NCI-H774 (cell line): ENCODE measurements at places on chromosomes 4 and X.

GRCh38 chrX:21375708-21376009, 1.4 kb downstream of the CNKSR2 start:
- no peak for DNase-seq

GRCh38 chr4:171484681-171485080, 328.5 kb upstream of the GALNTL6 start:
- no peak for DNase-seq

DNA sequence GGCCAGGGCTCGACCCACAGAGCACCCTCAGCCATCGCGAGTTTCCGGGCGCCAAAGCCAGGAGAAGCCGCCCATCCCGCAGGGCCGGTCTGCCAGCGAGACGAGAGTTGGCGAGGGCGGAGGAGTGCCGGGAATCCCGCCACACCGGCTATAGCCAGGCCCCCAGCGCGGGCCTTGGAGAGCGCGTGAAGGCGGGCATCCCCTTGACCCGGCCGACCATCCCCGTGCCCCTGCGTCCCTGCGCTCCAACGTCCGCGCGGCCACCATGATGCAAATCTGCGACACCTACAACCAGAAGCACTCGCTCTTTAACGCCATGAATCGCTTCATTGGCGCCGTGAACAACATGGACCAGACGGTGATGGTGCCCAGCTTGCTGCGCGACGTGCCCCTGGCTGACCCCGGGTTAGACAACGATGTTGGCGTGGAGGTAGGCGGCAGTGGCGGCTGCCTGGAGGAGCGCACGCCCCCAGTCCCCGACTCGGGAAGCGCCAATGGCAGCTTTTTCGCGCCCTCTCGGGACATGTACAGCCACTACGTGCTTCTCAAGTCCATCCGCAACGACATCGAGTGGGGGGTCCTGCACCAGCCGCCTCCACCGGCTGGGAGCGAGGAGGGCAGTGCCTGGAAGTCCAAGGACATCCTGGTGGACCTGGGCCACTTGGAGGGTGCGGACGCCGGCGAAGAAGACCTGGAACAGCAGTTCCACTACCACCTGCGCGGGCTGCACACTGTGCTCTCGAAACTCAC, 3.6 kb downstream of the MID1IP1 start:
- no peak for DNase-seq

DNA sequence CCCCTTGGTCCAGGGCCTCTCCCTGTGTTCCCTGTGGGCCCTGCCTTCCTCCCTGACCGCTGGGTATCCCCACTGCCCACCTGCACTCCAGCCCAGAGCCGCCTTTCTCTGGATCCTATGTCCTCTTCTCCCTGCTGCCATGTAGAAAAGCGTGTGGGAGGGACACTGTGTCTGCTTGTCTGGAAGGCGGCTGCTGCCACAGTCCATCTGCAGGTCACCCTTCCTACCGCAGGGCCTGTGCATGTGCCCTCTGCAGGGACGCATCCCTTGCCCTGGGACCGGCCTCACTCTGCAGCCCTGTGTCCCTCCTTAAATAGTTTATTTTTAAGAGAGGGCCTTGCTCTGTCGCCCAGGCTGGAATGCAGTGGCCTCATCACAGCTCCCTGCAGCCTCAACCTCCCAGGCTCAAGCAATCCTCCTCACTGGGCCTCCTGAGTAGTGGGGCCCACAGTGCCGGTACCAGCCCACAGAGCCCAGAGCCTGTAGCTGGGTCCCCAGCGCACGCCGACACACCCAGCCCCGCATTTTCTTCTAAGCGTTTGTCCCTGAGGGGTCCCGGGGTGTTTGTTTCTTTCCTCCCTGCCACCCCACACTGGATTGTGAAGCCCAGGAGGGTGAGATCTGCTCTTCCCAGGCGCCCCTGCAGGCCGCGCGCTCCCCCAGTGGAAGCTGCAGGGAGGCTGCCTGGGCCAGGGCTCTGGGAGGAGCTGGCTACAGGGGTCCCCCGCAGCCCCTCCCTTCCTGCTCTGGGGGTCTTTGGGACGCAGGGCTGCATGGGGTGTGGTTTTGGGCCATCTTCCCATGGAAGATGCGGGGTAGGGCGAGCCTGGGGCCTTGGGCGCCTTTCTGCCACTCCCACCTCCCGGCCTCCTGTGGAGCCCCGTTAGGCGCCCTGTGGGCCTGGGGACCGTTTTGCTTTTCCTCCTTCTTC, 12.8 kb upstream of the NAT8L start:
- no peak for DNase-seq

- DNase-seq, result no peak
Observed at GRCh38 chrX:10107483-10107882, 49.3 kb upstream of the CLCN4 start.

DNA sequence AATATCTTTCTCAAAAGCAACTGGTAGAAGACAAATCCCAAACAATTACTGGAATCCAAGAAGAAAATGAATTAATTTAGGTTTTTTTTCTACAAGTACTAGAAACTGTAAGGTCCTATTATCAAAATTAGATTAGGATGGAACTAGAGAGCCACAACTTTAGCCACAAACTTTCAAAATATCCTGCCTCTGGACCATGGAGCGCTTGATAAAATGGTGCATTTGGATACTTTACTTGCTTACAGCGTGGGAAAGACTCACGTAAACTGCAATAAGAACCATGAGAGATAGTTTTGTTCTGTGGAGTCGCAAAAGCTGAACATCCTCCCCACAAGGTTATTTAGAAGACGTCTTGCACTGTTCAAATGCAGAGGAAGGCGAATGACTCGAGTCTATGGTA, at the start of gene DCAF8L2:
DCAF8L2 (plus strand) TSS at position 301 of the 400 bp plus-strand sequence. CDS start 156,552 bp downstream, outside the sequence.
- no peak for DNase-seq

DNA sequence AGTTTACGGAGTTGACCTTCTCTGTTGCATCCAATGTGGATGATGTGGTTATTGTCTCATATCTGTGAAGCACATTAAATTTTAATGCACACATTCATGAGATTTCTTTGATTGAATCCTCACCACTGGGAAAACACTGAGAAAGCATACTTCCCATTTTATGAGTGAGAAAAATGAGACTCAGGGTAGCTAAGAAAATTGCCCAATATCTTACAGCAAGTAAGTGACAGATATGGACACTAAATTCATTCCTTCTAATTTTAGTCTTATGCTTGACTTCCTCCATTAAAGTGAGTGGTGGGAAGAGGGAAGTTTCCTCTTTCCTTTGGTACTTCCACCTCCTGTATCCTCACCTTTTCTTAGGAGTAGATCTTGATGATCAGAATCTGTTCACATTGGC, 504.8 kb upstream of the BOD1L1 start:
- DNase-seq, result no peak

DNA sequence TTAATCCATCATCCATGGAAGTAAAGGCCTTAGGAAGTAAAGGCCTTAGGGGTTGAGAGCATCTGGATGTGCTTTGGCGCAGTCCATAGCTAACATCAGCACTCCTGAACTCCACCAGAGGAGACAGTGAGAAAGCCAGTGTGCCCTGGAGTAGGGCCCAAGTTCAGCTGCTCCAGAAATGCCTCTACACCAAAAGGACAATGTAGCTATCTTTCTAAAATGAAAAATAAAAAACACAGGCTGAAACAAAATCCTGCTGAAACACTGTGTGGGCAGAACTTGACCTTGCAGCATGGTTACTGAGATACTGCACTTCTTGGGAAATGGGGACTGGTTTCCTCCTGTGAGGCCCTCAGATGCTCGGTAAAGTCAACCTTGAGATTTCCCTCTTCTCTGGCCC, 29.3 kb downstream of the SH3RF1 start:
- no peak for DNase-seq

DNA sequence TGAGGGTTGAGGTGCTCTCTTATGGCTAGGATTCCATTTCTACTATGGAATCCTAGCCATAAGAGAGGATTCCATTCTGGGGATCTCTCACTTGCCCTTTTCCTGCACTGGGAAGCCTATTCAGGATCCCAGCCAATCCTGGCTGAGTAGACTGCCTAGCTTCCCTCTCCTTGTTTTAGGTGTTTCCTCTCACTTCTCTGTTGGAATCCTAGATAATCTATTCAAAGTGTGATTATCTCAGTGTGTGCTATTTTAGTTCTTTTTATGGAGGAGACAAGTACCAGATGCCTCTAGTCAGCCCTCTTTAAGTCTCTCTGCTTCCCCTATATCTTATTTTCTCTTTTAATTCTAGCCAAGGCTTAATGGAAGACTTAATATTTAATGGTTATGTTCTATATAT, 34.5 kb upstream of the DDIT4L start:
- no peak for DNase-seq

- DNase-seq, result no peak
Observed at GRCh38 chr4:182863501-182863900, 53.7 kb downstream of the DCTD start.

- DNase-seq, result no peak
Observed at GRCh38 chrX:114028907-114029662, 554.8 kb upstream of the HTR2C start.

GRCh38 chr4:77600521-77601451, 4.8 kb upstream of the CXCL13 start:
- DNase-seq, result peak; percentile 22

- no peak for DNase-seq
Observed at GRCh38 chrX:132373610-132374009, 115.2 kb downstream of the MBNL3 start.

- DNase-seq, result no peak
Observed at GRCh38 chrX:12986886-12987285, 12.0 kb downstream of the TMSB4X start.

DNA sequence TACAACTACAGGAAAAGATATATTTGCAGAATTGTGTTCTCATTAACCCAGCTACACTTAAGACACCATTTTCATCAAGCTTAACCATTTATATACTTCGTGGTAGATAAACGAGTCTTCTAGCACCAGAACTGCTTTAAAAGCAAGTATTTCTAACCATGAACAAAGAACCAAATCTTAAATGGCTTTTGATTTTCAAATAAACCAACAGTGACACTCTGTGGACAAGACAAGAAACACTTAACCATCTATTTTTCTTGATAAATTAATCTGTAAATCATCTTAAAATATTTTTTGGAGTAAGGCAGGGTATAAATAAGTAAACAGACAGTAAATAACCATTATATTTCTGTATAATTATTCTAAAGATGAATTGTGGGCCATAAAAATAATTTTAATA, 10.2 kb downstream of the BEND2 start:
- DNase-seq, result peak; percentile 2

GRCh38 chr4:56817840-56818491, 3.5 kb downstream of the SPINK2 start:
- no peak for DNase-seq

DNA sequence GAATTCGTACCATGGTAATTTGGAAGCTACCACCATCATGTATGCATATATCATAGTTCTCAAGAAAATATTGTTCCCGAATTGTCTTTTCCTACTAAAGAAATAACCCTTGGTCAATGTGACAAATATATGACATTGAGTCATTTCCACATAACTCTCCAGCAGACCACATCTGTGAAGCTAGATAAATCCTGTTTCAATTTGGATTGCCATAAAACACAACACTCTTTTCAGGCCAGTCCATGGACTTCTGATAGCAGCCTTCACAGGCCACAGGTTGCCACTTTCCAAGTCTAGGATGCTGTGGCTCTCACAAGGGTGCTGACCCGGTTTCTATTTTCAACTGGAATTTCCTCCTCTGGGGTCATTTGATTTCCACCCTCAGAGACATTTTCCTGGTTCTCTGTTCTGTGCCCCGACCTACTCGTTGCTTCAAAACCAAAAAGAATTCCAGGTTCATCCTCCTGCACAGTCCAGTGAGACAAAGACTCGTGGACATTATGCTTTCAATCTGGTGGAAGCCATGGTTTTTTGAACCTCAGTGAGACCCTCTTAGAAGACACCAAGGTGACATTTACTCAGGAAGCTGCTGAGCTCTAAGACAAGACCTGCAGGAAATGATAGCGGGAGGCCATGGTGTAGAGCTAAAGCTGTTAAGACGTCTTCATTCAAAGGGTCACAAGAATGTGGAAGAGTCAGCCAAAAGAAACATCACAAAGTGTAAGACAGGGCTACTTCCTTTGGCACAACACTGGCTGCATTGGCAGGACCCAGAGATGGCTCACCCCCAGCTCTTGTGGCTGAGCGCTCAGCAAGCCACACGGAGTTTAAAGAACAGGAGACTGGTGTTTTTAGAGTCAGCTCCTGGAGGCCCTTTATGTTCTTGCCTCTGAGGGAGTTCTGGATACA, 119.8 kb downstream of the AMELX start:
- no peak for DNase-seq

DNA sequence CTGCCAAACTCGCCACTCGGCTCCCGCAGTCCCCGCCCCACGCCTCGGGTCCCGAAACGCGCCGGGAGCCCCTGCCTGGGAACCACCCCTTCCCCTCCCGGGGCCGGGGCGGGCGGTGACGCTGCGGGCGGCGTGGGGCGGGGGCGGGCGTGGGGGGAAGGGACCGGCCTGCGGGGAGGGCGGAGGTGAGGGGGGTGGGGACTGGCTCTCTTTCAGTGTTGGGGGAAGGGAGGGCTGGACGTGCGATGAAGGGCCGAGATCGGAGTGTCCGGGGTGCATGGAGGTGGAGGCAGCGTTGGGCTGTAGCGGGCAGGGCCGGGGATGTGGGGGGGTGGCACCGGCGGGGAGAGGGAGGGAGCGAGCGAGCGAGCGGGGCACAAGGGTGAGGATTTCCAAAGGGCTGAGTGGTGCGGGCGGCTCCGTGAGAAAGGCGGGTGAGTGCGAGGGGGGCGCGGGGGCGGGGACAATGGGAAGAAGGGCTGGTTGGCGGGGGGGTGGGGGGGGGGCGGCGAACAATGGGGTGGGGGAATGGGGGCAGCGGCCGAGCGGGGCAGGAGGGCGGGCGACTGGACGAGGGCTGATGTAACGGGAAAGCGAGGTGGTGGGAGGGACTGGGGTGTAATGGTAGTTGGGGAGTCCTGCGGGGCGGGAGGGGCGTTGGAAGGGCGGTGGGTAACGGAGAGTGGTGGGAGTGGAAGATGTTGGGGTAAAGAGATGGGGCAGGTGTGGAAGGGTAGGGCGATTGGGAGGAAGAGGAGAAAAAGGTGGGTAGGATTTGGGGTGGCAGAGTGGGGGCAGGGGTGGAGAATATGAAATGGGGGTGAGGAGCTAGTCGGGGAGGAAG, 578 bp downstream of the DCUN1D4 start:
- DNase-seq, result peak; percentile 70

DNA sequence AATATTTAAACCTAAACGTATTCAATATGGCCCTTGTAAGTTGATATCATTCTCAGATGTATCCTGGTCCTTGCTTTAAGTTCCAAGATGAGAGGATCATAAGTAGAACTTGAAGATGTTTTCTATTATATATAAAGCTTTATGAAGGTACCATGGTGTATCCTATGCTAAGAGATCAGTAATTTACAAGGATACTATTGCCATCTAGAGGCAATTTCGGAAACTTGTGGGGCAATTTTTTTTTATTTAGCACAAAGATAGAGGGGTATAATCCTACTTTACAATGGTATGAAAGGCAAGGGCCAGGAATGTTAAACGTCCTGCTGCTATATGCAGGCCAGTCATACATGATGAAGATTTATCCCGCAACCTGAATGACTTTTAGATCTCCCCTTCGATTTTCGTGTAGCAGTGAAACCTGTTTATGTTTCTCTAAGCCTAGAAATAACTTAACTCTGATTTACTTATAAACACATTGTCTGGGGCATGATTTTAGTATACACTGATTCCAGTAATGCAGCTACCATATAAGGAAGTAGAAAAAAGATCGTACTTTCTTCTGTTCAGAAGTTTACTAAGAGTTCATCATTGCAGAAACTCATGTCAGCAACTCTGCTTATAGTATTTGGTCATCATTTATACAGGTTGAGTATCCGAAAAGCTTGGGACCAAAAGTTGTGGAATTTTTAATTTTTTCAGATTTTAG, 2.6 kb downstream of the SLC25A31 start:
- DNase-seq, result no peak

- no peak for DNase-seq
Observed at GRCh38 chrX:3244203-3244743, 102.2 kb downstream of the MXRA5 start.

- DNase-seq, result no peak
Observed at GRCh38 chr4:5260121-5260520, 208.8 kb downstream of the STK32B start.
